ENCODE measurements at places on chromosomes 2 and 18.

- DNase-seq, result no peak
Measured at GRCh38 chr2:6787376-6787775, 78.3 kb downstream of the CMPK2 start.

GRCh38 chr18:59182673-59183072, 37.3 kb upstream of the GRP start:
- DNase-seq, result no peak

DNA sequence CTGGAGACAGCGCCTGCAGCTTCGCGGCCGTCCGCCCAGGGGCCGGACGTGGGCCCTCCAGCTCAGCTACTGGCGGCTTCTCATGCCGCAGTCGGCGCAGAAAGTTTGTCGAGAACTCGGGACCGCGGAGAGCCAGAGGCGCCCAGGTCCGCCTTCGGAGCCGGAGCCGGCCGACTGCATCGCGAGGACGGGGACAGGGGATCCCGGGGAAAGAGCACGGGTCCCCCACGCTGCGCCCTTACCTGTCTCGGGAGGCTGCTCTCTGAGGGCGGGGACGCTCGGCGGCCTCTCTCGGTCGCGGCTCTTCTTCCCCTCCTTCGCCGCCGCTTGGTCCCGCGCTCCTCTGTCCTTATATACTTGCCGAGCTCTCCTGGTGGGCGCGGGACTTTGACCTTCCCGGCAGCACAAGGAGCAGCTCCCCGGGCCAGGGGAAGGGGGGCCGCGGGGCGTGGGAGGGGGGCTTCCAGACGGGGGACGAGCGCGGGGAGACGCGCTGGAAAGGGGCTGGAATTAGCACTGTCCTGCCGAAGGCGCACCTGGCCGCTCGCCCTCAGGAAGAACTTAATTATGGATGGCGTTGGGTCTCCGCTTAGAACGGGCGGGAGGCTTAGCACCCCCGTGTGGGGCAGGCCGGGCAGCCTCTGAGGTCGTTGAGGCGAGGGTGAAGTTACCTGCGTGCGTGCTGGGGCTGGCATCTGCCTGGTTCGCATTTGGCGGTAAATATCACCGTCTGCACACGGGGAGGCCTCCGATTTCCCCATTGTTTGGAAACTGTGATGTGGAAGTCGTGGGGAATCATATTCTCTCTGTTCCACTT, at the start of gene POMC:
POMC (minus strand) TSS at position 325 of the 817 bp plus-strand sequence. CDS start 3,808 bp downstream, outside the sequence.
- no peak for DNase-seq

GRCh38 chr2:201263779-201264178, 3.4 kb downstream of the CASP8 start:
- DNase-seq, result no peak

- no peak for DNase-seq
Measured at GRCh38 chr2:48380208-48380607, 149.7 kb upstream of the STON1 start.

- DNase-seq, result no peak
Measured at GRCh38 chr2:12547566-12548170, 169.1 kb upstream of the TRIB2 start.

- DNase-seq, result no peak
Measured at GRCh38 chr2:238238766-238239542, 884 bp downstream of the HES6 start.
